ENCODE measurements at places on chromosomes 1 and 21.

GRCh38 chr21:15031790-15032357 lies 32.9 kb downstream of the NRIP1 start:
- DNase-seq: no peak

GRCh38 chr1:225882694-225883615 lies 775 bp upstream of the TMEM63A start:
- DNase-seq: no peak

GRCh38 chr1:172875892-172876291 lies 174.8 kb downstream of the TNFSF18 start:
- no peak for DNase-seq

- no peak for DNase-seq
Measured at GRCh38 chr1:241847540-241847795, 536 bp upstream of the EXO1 start.

- DNase-seq: no peak
Measured at GRCh38 chr1:242523719-242524570, 552 bp downstream of the PLD5 start.
